NCI-H2081 treated with DMSO at 0.1 percent for 48 hours (cell line): ENCODE measurements at places on chromosomes 16 and 17.

DNA sequence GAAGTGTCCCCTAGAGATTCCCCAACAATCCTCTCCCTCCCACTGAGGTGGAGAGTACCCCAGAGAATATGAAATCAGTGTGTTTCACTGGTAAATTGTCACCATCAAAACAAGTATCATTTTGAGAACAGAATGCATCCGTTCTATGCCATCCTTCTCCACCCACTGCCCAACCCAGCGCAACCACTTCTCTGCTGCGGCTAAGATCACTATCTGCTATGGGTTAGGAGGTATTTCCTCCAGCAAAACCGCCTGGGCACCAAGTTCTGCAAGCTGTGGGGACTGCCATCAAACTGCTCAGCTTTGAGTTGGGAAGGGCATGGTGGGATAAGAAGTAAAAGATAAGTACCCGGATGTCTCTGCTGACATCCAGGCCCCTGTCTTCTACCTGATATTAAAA is 24.4 kb downstream of the CNTNAP1 start:
- no peak for DNase-seq

DNA sequence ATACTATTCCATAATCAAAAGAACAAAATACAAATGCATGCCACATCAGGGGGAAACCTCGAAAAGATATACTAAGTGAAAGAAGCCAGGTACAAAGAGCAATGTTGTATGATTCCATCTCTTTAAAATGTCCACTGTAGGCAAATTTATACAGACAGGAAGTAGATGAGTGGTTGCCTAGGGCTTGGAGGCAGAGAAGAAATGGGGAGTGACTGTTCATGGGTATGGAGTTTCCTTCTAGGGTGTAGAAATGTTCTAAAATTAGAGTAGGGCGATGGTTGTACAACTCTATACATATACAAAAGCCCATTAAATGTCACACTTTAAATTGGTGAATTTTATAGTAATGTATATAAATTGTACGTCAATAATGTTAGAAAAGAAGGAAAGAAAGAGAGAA is 128.1 kb downstream of the MAF start:
- no peak for DNase-seq

DNA sequence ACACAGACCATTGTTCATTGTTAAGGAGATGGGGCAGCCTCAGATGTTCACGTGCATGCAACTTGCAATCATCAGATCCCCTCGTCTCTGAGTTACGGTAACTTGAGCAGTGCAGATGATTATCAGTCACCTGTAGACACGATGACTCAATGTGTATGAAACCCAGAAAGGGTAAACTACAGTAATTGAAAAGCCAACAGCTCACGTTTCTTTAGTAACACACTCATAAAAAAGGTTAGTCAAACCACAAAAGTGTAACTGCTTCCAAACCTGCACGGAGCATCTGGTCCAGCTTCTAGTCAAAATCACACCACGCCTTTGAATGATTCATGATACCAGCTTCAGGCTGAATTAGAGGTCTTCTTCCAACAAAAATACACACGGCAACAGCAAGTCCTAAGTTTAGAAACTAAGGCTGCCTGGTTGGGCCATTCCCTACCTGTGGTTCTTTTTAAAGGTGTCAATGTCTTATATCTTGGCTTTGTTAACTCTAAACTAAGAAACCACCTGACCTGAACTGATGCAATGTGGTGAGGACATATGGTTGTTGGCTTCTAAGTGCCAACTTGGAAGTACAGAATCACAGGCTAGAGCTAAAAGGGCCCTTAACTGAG is 32.3 kb downstream of the GRB7 start:
- peak; percentile 69 for DNase-seq

DNA sequence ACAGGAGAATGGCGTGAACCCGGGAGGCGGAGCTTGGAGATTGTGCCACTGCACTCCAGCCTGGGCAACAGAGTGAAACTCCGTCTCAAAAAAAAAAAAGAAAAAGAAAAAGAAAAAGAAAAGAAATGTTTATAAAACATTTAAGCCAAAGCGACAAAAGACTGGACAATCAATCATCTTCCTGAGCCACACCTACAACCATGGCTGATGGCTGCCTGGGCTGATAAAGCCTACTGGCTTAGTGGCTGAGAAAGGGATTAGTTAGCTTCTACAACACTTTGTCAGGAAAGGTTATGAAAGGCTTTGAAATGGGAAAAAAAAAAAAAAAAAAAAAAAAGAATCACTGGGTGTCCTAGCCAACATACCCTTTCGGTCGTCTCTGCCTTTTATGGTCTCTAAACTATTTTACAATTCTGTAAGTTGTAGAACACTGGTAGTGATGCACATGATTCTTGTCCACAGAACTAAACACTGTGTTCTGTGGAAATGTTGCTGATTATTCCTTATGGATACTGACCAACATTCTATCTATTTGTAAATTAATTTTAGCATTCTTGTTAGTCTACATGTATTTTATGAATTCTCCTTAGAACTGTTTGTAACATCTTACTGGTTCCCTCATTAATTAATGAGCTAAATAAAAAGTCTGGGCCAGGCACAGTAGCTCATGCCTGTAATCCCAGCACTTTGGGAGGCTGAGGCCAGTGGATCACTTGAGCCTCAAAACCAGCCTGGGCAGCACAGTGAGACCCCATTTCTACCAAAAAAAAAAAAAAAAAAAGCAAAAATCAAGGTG is 45.5 kb downstream of the ZZEF1 start:
- no peak for DNase-seq

DNA sequence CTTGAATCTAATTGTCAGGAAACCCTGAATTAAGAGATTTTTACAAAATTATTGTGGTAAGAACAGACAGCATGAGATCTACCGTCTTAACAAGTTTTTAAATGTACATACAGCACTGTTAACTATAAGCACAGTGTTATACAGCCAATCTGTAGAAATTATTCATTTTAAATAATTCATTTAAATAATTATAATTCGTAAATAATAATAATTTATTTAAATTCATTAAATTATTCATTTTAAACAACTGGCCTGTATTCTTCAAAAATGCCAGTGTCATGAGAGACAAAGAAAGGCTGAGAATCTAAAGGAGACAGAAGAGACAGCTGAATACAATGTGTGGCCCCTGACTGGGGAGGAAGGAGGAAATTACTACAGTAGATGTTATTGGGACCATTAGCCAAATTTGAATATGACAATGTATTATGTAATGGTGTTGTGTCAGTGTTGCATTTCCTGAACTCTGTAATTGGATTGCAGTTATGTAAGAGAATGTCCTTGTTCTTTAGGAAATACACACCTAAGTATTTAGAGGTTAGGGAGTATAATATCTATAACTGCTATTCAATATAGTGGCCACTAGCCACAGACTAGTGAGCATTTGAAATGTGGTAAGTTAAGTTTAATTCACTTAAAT is 2.3 kb downstream of the RSAD1 start:
- no peak for DNase-seq
